ENCODE measurements at places on chromosomes 5 and 9. TPM values are rescaled to one million over a fixed set of nuclear protein-coding genes. Genes with fewer than 3 reads are reported as not detected.

DNA sequence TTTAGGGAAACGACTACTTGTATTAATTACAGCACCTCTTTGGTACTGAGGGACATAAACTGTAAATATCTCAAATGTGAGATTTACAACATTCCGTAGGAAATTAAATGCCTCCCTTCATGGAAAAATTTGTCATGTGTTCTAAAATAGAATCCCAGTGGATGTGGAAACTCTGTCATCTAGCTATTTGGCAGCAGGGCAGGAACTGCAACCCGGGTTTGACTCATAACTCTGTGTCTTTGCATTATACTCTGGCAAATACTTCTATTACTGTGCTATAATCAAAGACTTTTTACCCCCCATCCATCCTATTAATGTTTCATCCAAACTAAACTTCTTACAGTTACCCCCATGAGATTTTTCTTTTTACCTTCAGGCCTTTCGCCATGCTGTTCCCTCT lies 6.6 kb downstream of the PLPPR1 start:
- DNase-seq: no peak

- no peak for DNase-seq
Observed at GRCh38 chr5:50958852-50959457, 292.5 kb downstream of the PARP8 start.

GRCh38 chr5:107604146-107604910 lies 66.4 kb downstream of the EFNA5 start:
- no peak for DNase-seq

DNA sequence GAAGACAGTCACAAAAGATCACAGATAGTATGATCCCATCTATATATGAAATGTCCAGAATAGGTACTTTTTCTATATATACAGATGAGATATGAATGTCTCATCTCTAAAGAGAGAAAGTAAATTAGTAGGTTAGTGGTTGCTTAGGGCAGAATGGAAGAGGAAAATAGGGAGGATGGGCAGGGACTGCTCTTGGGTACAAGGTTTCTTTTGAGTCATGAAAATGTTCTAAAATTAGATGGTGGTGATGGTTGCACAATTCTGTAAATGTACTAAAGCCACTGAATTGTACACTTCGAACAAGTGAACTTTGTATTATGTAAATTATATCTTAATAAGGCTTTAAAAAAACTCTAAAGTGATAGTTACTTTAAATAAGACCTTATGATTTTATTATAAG lies 59.6 kb upstream of the GRAMD2B start:
- no peak for DNase-seq

DNA sequence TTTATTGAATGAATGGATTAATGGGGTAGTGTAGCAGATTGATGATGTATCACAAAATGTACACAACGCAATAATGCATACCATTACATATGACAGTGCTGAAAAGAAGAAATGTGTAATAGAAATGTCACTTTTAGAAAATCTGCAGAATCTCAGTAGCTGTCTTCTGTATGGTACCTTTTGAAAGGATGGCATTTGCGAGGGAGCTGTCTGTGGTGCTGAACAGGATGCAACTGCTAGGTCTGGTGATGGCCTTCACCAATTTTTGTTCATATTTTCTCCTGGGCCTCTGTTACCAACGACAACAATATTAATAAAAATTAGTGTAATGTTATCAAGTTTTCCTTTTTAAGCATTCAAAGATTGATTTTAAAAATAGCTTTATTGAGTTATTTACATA lies 36.2 kb upstream of the OTULIN start:
- DNase-seq: peak; percentile 23

DNA sequence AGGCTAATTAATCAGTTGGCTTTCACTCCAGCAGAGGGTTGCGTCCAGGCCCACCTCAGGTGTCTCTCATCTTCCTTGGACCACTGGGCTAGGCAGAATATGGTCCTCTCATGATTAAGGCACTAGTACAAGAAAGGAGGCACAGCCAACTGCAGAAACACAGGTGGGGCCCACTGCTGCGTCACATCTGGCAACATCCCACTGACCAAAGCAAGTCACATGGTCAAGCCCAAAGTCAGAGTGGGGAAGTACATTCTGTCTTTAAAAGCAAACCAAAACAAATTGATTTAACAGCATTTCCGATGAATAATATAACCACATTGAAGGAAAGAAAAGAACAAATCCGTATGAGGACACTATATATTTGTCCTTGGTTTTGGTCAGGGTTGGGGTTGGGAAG lies 28.0 kb upstream of the UBTD2 start:
- no peak for DNase-seq

DNA sequence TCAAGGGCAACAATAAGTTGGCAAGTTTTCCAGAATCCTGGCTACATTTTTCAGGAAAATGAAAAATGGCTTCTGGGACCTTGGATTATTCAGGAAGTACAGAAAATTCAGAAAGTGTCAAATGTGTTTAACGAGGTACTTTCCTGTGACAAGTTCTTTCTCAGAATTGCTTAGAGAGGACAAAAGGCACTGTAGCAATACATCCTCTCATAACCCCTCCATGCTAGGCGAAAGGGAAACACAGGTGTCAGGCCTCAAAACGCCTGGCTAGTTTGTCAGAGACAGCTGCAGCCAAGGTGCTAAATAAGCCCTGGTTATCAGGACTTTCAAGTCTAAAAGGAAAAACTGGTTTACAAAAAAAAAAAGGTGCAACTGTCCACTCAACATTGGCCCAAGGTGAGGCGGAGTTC lies 115.2 kb downstream of the GNAQ start:
- DNase-seq: peak; percentile 14

DNA sequence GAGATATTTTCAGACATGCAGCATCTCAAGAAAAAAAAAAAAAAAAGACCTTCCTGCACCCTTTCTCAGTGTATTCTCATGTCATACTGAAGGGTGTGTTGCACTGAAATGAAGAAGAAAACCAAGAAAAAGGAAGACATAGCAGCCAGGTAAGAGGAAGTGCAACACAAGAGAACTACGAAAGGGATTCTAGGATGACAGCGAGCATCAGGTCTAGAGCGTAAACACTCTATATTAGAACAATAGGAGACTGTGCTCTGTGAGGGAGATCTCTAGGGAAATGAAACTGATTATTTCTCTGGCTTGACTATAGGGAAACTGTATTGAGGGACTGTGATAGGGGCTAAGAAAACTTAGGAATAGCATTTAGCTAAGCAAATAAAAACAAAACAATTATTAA lies 30.0 kb downstream of the BTF3 start:
- no peak for DNase-seq

DNA sequence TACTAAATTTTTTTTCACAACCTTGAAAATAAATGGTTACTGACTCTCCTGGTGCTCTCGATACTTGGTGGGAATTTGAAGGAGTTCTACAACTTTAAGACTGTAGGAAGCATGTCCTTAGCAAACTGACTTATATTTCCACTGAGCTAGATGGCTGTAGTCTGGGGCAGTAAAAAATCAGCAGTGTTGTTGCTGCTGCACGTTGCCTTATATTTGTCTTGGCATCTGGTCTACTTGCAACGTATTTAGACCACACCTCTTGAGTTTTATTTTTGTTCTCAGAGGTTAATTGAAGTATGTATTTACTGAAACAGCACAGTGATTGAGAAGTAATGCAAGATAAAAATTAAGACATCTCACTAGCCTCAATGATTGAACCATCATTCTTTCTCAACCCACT lies 76.3 kb downstream of the ERMP1 start:
- no peak for DNase-seq

DNA sequence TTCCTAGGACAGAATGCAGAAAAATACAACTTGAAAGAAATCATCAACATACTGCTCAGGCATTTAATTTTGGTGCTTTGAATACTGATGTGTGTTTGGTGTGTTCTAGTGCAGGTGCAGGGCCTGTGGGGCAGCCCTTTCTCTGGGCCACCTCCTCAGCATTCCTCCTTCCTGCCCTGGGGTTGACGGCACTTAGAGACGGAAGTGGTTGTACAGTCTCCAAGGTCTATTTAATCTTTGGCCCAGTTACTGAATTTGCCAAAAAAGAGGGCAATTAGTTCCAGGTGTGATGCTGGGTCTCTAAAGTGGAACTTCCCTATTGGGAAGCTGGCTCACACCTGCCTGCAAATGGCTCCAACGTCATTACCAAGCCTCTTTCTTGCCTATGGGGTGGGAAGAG lies 269.0 kb downstream of the SH3GL2 start:
- no peak for DNase-seq

DNA sequence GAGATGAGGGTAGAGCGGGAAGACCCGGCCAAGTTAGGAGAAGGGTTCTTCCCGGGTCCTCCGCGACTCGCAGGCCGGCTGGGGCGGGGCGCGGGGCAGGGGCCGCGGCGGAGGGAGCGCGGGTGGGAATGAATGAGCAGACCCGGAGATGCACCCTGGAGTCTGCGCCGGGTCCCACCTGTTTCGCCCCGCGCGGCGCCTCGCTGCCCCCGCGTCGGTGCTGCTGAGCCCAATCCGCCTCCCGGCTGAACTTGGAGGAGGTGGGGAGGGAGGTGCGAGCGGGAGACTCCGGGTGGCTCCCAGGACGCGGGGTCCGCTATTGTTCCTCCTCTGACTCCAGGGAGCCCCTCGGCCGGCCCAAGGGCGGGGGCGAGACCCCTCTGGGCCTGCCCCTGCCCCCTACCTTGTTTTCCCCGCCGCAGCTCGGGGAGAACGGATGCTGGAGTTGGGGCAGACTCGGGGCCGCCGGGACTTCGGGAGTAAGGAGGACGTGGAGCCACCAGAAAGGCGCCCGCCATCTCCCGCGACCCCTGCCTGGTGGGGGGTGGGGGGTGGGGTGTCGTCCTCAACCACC lies 659 bp downstream of the RAI14 start:
- peak; percentile 32 for DNase-seq

CDO1 gene
- total RNA-seq: 13.7 TPM

PTGR1 gene
- total RNA-seq: 31.5 TPM

PPP2R2B gene
- 20.8 TPM for total RNA-seq

IRX1 gene
- total RNA-seq: not detected

SHC3 gene
- total RNA-seq: 0.92 TPM

C9 gene
- not detected for total RNA-seq

FAM151B gene
- total RNA-seq: 2.4 TPM
